Fibroblast of upper back skin (primary cell): ENCODE measurements at places on chromosomes 12 and 14.

DNA sequence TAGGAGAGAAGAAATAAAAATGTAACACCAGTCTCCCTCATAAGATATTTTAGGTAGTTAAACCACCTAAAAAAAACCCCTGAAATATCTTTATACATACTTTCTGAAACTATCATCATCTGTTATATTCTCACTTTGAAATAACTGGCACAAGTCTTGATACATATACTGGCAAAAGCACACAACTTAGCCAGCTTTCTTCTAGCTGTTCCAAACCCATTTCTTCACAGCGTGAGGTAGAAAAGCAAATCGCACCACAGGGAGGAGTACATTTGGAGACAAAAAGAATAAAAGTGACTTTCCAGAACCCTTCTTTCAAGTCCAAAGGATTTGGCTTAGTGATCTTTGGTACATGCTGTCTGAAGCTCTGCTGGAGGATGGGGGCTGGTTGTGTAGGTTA lies 78.5 kb downstream of the RERG start:
- DNase-seq: no peak

DNA sequence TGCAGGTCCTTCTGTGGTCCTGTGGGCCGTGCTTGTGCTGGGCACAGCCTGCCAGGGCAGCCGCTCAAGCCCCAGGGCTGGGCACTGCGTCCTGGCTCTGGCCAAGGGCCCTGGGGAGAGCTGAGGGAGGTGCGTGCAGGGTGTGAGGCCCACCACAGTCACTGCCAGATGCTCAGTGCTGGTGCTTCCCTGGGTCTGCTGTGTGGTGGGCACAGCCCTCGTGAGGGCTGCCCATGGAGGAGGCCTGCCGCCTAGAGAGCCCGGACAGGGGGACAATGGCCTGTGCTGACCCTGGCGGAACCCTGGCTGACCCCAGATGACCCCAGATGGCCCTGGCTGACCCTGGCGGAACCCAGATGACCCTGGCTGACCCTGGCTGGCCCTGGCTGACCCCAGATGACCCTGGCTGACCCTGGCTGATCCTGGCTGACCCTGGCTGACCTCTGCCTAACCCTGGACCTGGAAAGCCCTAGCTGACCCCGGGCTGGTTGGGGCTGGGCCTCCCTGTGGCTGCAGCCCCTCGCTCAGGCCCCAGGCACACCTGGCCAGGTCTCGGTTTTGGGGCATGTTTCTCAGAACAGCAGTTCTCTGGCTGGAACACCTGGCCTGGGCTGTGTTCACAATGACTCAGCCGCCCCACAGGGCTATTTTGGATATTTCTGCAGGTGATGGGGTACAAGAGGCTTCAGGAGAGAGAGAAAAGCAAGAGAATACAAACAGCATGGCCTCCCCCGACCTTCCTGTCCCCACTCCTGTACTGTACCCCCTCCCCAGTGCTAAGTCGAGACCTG lies 55.4 kb downstream of the TMEM121 start:
- DNase-seq: no peak

DNA sequence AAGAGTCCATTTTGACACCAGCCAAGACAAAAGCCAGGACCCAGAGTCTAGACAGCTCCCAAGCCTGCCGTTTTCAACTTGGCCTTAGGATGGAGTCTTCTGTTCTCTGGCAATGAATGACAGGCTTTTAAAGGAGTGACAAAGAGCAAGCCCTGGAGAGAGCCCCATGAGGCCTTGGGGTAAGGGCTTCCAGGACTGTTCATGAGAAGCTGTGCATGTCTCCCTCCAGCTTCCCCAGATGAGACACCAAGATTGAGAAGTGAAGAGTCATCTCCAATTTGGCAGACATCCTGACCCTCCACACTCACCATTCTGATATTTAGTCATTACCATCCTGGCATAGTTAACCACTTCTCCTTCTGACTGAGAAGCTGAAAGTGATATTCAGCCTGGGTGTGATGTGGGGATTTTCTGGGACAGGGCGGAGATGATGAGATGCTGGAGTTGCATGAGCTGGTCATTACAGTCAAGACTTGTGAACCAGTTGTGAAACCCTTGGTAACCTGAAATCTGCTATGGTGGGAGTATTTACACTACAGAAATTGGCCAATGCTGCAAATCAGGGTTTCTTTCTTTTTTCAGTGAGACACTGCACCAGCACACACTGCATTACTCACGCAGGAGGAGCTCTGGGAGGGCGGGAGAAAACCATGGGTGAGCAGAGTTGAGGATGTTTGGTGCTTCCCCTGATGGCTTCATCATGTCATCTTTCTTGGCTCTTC lies 77.8 kb downstream of the VCPKMT start:
- peak; percentile 97 for DNase-seq

DNA sequence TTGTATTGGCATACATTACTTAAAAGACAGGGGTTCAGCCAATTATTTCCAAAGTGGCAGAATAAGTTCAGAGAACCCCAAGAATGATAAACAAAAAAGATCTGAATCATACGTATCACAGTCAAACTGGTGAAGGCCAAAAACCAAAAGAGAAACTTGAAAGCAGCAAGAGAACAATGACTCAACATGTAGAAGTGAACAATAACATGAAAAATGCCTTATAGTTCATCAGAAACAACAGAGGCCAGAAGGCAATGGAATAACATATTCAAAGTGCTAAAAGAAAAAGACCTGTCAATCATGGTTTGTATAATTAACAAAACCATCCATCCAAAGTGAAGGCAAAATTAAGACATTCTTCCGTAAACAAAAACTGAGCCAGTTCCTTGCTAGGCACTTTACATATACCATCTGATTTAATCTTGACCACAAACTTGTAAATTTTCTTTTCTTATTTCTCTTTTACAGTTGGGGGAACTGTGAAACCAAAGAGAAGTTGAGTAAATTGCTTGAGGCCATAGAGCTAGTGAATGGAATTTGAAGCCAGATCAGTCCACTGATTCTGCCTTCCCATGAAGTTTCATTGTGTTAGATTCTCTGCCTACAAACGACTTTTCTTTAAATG lies 232.1 kb upstream of the SEL1L start:
- no peak for DNase-seq

GRCh38 chr14:100762901-100763300 lies 36.2 kb downstream of the DLK1 start:
- DNase-seq: peak; percentile 5

- peak; percentile 79 for DNase-seq
These were observed 2.0 kb upstream of the LRP1-AS start for GRCh38 chr12:57149245-57149900.

- no peak for DNase-seq
These were observed 25.9 kb downstream of the CMKLR1 start for GRCh38 chr12:108313241-108313605.
